ENCODE measurements at places on chromosomes 1 and 21. TPM values are rescaled to one million over a fixed set of nuclear protein-coding genes. Genes with fewer than 3 reads are reported as not detected.

GRCh38 chr1:99279525-99279924 lies 15.2 kb downstream of the PLPPR4 start:
- no peak for DNase-seq

DNA sequence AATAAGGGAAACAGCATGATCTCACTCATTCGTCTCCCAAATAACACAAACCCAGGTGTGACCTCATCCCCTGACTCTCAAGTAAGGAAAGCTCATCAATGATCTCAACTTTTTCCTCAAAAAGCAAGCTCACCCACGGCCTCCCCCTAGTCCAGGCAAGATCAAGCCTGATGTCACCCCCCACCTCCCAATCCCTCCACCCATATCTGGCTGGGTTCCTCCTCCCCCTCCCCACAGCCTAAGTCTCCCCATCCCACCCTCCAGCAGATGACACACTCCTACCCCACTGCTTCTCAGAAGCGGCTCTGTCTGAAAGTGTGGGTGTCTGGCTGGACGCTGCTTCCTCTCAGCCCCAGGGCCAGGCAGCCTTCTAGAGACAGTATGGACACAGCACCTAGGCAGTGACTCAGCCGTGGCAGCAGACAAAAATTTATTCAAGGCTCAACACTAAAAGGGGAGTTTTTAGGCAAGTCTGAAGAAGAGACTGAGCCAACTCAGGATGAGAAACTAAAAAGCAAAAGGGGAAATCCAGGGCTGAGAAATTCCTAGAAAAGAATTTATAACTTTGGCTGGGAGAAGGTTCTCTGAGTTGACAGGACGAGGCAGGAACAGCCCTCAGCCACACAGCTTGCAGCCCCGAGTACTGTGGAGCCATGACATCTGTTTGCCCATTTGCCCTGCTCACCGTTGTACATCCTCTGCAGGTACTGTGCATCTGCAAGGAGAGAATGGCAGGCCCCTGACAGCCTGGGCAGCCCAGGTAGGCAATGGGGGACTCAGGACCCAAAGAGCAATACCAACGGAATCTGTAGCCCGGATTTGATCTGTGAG lies 81.6 kb upstream of the LRRC8D start:
- DNase-seq = no peak

GRCh38 chr1:59332983-59333382 lies 36.1 kb downstream of the FGGY start:
- DNase-seq = no peak

- DNase-seq = peak; percentile 83
Observed at GRCh38 chr1:206489980-206490770, 17.2 kb upstream of the RASSF5 start.

Gene FMOD
- total RNA-seq = not detected

Gene ARV1
- total RNA-seq = 6.3 TPM

Gene PLA2G2A
- total RNA-seq = 0.31 TPM
